Iris pigment epithelial cell (primary cell): ENCODE measurements at places on chromosomes 6 and 20.
A peak's percentile ranks its signal among the peaks of the same experiment; 100 is the strongest.

DNA sequence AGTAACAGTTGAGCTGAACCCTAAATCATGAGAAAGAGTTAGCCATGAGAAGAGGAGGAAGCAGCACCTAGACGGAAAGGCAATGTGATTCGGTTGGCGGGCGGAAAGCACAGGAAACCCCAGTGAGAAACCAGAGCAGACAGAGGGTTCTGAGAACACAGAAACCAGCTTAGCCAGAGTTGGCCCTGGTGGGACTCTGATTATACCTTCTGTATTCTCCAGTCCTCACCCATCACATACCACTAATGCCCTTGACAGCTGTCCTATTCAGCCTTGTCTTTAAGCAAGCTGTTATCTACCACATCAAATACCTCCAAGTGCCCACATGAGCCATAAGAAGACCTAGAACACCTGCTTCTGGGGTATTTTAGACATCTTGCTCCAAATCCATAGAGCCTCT, 58.9 kb upstream of the LRRC1 start:
- DNase-seq: no peak

GRCh38 chr20:32909451-32909850, 50.7 kb downstream of the EFCAB8 start:
- DNase-seq: no peak

DNA sequence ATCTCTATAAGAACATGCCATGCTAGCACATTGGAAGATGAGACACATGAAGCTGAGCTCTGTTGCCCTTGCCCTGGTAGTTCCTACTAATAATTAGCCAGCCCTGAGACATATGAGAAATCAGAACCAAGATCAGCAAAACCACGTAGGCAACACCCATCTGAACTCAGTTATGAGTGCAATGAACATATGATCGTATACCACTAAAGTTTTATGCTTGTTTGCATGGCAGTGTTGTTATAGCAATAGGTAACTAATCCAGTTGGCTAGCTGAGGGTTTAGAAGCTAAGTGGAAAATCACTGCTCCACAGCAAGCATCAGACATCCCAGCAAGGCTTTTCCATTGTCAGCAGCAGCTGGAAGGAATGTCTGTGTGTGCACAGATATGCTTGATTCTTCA, 180.7 kb downstream of the BTBD3 start:
- DNase-seq: no peak

DNA sequence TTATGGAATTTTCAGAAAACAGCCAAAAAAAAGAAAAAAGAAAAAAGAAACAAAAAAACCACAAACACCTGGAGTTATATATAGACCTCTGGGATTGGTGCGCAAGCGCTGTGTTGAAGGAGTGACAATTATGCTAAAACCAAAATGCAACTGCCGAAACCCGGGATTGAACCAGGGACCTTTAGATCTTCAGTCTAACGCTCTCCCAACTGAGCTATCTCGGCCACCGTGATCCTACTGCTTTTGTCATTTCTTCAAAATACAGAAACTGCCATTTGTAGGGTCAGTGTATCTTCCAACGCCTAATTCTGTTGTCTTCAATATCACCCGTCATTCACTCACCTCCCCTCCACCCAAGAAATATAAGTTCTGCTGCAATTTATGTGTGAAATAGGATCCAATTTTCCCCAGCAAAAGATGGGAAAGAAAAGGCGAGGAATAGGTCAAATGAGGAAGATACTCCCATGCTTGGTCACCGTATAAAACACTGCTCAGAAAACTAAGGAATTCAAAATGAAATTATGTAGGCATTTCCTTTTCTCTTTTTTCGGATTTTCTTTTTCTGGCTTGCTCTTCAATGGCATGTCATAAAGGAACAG, 116.0 kb downstream of the TRIM27 start:
- peak; percentile 69 for DNase-seq

GRCh38 chr6:121157906-121158305, 176.4 kb downstream of the TBC1D32 start:
- peak; percentile 32 for DNase-seq

- no peak for DNase-seq
Measured at GRCh38 chr20:63534831-63535651, 2.1 kb downstream of the PTK6 start.

DNA sequence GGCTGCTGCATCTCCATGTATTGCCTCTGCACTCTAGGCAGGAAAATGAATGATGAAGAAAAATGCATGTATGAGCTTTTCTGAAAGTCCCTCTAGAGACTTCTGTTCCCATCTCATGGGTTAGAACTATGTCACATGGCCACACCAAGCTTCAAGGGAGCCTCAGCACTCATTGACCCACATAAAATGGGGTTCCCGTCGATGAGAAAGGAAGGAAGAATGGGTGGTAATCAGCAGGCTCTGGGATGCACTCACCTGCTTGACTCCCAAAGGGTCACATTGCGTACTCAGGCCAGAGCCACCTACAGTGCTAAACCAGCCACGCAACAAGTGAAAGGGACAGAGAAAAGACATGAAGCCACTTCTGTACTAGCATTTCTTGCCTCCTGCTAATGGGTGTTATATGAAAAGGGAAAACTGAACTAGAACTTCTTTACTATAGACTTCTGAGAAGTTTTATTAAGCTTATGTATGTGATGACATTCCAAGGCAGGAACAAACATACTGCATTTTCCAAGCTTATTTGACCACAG, 95.8 kb upstream of the GCM1 start:
- no peak for DNase-seq

- DNase-seq: no peak
Measured at GRCh38 chr20:63096681-63097335, 90.0 kb upstream of the BHLHE23 start.

- DNase-seq: peak; percentile 80
Measured at GRCh38 chr6:111238464-111239119, 151.3 kb downstream of the SLC16A10 start.

GRCh38 chr20:2559279-2559626, 22.9 kb downstream of the TMC2 start:
- no peak for DNase-seq

DNA sequence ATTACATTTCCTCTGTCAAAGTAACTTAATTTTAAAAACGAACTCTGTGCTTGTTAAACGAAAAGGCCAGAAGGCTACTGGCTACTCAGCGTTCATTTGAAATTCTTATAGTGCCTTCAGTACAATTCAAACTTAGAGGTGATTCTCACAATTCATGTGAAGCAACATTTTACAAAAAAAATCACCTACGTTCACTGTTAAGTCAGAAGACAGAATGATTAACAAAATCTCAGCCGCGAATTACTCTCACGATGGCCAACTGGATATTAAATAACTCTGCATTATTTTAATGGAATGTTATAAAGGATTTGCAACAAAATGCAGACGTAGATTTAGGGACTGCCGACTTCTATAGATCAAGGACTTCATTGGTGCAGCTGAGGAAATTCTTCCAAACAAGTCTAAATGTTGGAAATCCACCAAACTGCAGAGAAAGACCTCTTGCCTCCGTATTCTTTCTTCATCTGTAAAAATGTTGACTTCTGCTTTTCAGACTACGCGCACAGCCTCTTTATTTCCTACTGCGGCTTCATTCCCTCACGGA, 1.6 kb upstream of the QKI start:
- DNase-seq: peak; percentile 24

DNA sequence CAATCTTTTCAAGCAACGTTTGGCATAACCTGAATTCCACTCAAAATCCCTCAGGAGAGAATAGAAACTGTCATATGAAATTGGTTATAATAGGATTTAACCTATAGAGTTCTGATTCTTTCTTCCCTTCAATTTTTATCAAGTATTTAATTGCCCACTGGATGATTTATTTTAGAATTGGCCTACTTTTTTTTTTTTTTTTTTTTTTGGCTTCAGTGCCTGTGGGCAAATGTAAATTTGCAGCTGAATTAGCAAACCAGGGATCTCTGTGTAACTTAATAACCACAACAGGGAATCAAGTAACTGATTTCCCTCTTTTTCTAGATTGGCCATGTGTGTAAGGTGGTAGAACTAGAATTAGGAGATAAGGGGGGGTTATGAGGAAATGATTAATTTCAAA, 157.0 kb downstream of the SOX4 start:
- no peak for DNase-seq
